ENCODE measurements at places on chromosomes 2 and 18. TPM values are rescaled to one million over a fixed set of nuclear protein-coding genes. Genes with fewer than 3 reads are reported as not detected.

The KATNAL2 gene
- 2.7 TPM for total RNA-seq

The TMEFF2 gene
- 0.10 TPM for total RNA-seq

The ABHD3 gene
- 6.0 TPM for total RNA-seq

The ZSWIM2 gene
- not detected for total RNA-seq

The TDRD15 gene
- total RNA-seq: not detected

The SNED1 gene
- total RNA-seq: 7.4 TPM

The SDC1 gene
- 0.42 TPM for total RNA-seq

Data from left ventricle myocardium superior (tissue), 1 donor.